ENCODE measurements at places on chromosomes 5 and 9.

GRCh38 chr9:72946821-72947220 is 6.0 kb downstream of the ALDH1A1 start:
- no peak for DNase-seq

GRCh38 chr9:112013266-112013665 is 116.7 kb downstream of the UGCG start:
- no peak for DNase-seq

- no peak for DNase-seq
These were observed 16.5 kb downstream of the BHMT2 start for GRCh38 chr5:79086116-79086515.

- DNase-seq: no peak
These were observed 57.8 kb downstream of the NRG2 start for GRCh38 chr5:139985290-139985689.

GRCh38 chr5:120790339-120790738 is 326.2 kb downstream of the PRR16 start:
- no peak for DNase-seq

- no peak for DNase-seq
These were observed 841.5 kb downstream of the DTWD2 start for GRCh38 chr5:118146824-118147223.

GRCh38 chr5:180611140-180611850 is 20.0 kb upstream of the SCGB3A1 start:
- no peak for DNase-seq

- no peak for DNase-seq
These were observed 507 bp downstream of the RICTOR start for GRCh38 chr5:39073767-39074016.

DNA sequence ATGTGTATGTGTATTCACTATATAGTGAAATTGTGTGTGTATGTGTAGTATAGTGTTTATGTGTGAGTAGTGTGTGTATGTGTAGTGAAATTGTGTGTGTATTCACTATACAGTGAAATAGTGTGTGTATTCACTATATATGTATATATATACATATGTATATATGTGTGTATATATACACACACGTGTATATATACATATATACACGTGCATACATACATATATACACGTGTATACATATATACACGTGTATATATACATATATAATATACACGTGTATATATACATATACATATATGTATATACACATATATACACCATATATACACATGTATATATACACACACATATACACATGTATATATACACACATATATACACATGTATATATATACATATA is 403.6 kb upstream of the TUSC1 start:
- DNase-seq: no peak

- DNase-seq: no peak
These were observed 16.1 kb upstream of the FAM120A start for GRCh38 chr9:93435386-93435785.

DNA sequence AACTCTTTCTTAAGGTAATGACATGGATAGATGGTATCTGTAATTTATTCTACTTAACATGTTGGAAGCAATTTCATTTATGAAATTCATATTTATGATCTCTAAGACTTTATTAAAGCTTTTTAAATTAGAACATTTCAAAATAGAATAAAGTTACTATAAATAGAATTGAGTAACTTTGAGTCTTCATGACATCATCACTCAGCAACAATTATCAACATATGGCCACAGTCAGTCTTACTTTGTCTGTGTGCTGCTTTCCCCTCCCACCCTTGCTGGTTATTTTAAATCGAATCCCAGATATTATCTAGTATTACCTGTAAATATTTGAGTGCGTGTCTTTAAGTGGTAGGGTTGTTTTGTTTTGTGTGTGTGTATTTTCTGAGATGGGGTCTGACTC is 65.2 kb downstream of the IPO11 start:
- peak; percentile 36 for DNase-seq

DNA sequence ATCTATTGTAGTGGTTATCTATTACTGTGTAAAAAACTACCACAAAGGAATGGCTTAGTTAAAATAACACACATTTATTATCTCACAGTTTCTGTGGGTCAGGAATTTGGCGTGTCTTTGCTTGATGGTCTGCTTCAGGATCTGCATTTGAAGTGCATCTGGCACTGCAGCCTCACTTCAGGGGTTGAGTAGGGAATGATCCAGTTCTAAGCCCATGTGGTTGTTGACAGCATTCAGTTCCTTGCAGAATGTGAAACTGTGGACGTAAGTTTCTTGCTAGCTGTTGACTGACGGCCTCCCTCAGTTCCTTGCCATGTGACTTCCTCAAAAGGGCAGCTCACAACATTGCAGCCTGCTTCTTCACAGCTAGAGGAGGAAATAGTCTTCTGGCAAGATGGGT is 2.1 kb upstream of the OGN start:
- DNase-seq: peak; percentile 16

GRCh38 chr5:101676646-101677045 is 619.4 kb downstream of the SLCO4C1 start:
- DNase-seq: no peak

GRCh38 chr5:16809395-16810207 is 126.5 kb downstream of the MYO10 start:
- peak; percentile 90 for DNase-seq

DNA sequence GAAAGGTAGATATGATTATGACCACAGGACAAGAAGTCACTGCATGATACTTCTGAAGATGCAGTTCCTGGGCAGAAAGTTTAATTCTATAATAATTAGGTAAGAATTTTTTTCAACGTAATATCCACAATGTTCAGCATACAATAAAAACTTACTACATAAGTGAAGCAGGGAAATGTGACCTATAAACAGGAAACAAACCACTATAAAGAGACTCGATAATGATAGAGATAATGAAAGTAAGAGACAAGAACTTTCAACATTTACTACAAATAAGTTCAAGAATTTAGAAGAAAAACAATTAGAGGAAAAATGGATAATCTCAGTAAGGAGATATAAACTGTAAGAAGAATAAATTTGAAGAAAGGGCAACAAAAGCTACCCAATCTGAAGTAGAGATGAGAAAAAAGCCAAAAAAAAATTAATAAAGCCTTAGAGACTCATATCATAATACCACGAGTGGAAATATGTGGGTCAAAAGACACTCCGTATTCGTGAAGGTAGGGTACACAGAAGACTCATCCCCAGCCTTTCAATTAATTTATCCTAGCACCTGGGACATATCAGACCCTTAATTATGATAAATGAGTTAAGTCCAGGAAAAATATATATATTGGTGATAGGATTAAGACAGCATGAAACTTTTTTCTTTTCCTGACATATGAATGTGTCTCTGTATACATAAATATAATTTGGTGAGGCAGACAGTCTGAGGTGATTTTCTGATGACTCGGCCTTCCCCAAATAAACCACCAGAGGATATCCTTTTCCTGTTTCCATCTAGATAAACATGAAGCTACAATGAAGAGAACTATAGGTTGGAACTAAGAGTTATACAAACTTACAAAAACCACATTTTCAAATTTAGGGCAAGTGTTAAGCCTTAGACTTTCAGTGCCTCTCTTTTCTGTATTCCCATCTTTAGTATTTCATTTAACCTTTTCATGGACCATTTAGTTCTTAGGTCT is 120.4 kb downstream of the RAPGEF6 start:
- peak; percentile 23 for DNase-seq

GRCh38 chr9:137145731-137146526 is 7.0 kb downstream of the GRIN1 start:
- DNase-seq: no peak

GRCh38 chr9:91034976-91035824 is 233.6 kb downstream of the SYK start:
- no peak for DNase-seq

- no peak for DNase-seq
These were observed 37.5 kb downstream of the RBM27 start for GRCh38 chr5:146240951-146241350.

- DNase-seq: no peak
These were observed 132.5 kb upstream of the FBXL7 start for GRCh38 chr5:15367489-15367888.

GRCh38 chr5:31854181-31855133 is 215.5 kb downstream of the PDZD2 start:
- peak; percentile 64 for DNase-seq

- no peak for DNase-seq
These were observed 6.9 kb downstream of the ADAM19 start for GRCh38 chr5:157568720-157569119.

- no peak for DNase-seq
These were observed 709 bp downstream of the UAP1L1 start for GRCh38 chr9:137077758-137078693.

GRCh38 chr9:97559111-97559514 is 57.6 kb downstream of the TMOD1 start:
- DNase-seq: no peak

DNA sequence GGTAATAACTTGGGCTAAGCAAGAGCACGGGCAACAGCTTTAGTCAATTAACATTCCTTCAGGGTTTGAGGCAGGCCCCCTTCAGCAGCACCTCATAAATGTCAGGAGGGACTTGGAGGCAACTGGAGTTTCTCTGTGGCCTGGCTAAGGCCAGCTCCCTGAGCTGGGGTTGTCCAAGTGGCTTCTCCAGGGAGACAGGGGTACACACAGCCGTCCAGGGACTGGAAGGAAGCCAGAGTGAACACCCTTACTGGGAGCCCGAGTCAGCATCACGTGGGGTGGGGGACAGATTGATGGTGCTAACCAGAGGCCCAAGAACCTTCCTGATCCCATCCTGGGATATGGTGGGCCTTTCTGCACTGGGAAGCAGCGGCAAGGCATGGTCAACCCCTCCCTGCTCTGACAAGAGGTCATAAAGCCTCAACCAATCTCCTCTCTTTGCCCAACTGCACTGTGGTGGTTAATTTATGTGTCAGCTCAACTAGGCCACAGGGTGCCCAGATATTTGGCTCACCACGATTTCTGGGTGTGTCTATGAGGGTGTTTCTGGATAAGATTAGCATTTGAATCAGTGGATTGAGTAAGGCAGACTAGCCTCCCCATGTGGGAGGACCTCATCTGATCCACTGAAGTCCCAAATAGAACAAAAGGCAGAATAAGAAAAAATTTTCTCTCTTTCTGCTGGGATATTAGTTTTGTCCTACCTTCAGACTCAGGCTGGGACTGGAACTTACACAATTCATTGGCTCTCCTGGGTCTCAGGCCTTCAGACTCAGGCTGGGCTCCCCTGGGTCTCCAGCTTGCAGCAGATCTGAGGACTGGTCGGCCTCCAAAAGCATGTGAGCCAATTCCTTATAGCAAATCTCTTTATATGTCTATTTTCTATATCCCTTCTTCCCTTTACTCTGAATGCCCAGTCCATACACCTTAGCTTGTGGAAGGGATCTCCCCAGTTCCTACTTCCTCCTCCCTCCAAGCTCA is 127.2 kb upstream of the LARP1 start:
- peak; percentile 93 for DNase-seq

DNA sequence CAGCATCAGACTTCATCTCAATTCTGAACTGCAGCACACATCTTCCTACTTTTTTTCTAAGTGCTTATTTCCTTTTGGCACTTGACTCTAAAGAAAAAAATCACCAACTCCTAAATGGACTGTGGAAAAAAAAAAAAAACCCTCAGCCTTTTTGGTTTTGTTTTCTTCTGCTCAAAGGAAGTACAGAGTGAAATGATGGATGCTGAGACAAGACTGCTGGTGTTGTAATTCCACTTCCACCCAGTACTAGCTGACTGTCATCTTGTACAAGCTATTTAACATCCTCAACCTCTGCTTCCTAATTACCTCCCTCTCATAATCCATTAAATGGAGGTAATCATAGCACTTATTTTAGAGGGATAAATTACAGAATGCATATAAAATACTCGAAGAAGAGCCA is 171.5 kb upstream of the GNA14 start:
- DNase-seq: peak; percentile 33

DNA sequence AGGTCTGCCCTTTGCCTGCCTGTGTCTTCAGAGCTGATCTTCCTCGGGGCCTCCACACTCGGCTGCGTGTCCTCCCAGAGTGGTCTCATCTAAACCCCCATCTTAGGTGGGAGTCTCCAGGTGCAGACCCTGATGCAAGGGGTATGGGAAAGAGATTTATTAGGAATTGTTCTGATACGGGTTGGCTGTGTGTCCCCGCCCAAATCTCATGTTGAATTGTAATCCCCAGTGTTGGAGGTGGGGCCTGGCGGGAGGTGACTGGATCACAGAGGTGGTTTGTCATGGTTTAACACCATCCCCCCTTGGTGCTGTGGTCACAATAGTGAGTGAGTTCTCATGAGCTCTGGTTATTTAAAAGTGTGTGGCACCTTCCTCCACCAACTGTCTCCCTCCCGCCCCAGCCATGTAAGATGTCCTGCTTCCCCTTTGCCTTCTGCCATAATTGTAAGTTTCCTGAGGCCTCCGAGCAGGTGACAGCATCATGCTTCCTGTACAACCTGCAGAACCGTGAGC is 208.4 kb downstream of the AOPEP start:
- no peak for DNase-seq

DNA sequence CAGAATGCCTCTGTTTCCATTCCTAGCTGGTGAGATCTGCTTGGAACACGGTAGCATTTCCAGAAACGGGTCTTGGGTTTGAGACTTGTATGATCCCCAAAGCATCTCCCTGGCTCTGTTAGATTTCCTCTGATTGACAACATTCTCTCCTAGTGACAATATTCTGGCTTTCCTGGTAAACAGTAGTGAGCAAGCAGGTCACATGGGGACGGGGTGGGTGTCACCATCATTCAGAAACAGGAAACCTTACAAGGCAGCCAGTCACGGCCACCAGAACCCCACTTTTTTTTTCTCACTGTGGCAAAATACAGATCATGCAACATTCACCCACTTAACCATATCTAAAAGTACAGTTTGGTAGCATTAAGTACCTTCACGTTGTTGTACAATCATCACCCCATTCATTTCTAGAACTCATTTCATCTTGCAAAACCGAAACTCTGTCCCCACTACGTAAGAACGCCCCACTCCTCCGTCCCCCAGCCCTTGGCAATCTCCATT is 90.1 kb upstream of the LMX1B start:
- DNase-seq: no peak

- no peak for DNase-seq
These were observed 14.2 kb downstream of the CACNA1B start for GRCh38 chr9:137891588-137892423.

DNA sequence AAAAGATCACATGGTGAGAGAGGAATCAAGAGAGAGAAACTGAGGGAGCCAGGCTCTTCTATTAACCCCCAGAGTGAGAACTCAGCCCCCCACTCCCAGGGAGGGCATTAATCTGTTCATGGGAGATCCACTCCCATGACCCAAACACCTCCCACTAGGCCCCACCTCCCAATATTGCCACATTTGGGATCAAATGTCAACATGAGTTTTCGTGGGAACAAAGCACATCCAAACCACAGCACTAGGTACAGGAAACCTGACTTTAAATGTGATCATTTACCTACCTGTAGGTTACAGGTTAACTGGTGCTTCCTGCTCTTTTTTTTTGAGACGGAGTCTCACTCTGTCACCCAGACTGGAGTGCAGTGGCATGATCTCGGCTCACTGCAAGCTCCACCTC is 16.9 kb downstream of the NNT start:
- DNase-seq: no peak

- DNase-seq: no peak
These were observed 80.9 kb downstream of the PPP2R2B start for GRCh38 chr5:146797658-146798057.

- DNase-seq: peak; percentile 72
These were observed 739 bp downstream of the C9orf72 start for GRCh38 chr9:27572566-27572917.

GRCh38 chr5:71589903-71590302 is 2.8 kb downstream of the MCCC2 start:
- DNase-seq: no peak

Data from fibroblast of villous mesenchyme (primary cell).